ENCODE measurements at places on chromosomes 3 and 15.

- ATAC-seq: peak; percentile 10
These were observed 1.8 kb upstream of the ZMYND10 start for GRCh38 chr3:50347187-50347813.

GRCh38 chr15:41558400-41559238 lies at the start of gene TYRO3:
Gene TYRO3, plus strand, starts transcription at chr15:41559212. Its CDS starts 46 bp downstream, at chr15:41559258.
- peak; percentile 65 for ATAC-seq

GRCh38 chr3:52429779-52430415 lies 15.0 kb downstream of the SEMA3G start:
- ATAC-seq: no peak

DNA sequence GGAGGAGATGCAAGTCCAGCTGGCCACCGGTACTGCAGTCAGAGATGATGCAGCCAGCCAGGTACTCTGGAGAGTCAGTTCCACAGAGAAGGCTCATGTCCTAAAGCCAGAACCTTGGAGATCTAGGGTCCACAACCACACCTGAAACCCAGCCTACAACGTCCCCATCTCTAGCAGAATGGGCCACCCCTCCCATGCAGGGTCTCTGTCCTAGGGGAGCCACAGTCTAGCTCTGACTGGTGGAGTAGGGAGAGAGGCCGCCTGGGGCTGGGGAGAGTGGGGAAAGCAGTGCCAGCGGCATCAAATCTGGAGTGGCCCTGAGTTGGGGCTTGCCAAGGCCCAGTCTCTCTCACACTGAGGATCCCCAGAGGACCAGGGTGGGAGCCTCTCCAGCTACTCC lies 43.5 kb downstream of the PTH1R start:
- ATAC-seq: no peak

GRCh38 chr3:9225268-9225667 lies 24.2 kb downstream of the SRGAP3 start:
- no peak for ATAC-seq
